ENCODE measurements at places on chromosomes 12 and 14.

- DNase-seq, result peak; percentile 67
Measured at GRCh38 chr12:96236221-96236822, 42.1 kb downstream of the ELK3 start.

DNA sequence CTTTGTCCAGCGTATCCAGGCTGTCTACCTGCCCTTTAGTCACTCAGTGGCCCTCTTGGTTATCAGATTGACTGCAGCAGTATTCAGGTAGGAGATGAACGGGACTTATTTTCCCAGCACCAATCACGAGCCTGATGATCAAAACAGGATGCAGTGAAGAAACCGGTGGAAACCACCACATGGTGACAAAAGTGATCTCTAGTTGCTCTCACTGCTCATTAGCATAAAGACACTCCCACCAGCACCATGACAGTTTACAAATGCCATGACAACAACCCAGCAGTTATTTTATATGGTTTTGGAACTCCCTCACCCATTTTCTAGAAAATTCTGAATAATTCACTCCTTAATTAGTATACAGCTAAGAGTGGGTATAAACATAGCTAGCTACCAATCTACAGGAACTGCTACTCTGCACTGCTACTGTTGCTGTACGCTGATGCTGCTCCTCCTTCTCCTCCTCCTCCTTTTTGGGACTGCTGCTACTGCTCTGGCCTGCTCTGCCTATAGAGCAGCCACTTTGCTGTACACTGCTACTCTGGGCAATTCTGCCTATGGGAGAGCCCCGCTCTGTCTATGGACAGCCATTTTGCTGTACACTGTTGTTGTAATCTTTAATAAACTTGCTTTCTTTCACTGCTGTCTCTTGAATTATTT lies 142.5 kb upstream of the SSTR1 start:
- peak; percentile 89 for DNase-seq

- DNase-seq, result no peak
Measured at GRCh38 chr12:55642267-55642666, 5.6 kb downstream of the OR10P1 start.

DNA sequence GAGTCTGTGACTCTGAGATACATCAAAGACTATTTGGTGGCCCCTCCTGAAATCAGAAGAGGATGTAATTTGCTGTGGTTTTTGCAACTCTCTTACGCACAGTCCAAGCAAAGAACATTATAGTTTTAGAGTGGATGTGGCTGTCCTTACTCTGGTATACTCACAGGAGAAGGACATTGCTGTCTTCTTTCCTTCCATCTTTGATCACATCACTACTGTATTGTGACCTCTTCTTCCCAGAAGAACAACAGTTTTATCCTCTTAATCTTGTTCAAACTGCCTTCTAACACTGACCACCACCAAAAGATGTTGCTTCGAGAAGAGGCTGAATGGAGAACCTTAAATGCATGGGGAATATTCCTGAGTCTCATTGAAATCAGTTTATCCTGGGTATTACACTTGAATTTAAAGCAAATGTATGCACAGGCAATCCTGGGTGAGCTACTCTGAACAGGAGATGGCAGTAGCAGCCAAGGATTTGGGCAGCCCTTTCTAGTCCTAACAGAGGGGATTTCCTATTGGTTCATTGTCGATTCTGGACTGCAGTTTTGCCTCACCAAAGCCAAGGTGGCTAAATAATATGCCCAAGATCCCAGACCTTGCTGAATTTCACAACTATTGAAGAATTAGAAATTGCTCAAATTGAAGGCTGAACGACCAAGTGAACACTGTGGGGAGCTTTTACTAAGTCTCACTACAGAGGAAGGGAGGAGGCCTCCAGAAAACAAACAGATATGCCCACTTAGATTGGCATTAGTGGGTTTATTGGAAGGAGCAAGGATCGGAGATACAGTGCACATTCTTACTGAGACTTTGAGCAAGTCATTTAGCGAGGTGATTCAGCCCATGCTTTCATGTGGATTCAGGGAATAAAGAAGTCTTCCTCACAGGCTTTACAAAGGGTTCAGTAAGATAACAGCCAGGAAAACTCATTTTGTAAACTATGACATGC lies 282.8 kb downstream of the PAWR start:
- DNase-seq, result no peak

Data from central memory CD4-positive, alpha-beta T cell (primary cell).